ENCODE measurements at places on chromosomes 7 and 10. TPM values are rescaled to one million over a fixed set of nuclear protein-coding genes. Genes with fewer than 3 reads are reported as not detected.
A peak's percentile ranks its signal among the peaks of the same experiment; 100 is the strongest.

RRP12 gene
- total RNA-seq, result 10.1 TPM

PTPRZ1 gene
- total RNA-seq, result 0.11 TPM

TUBAL3 gene
- not detected for total RNA-seq

TMEM229A gene
- total RNA-seq, result not detected

ASB10 gene
- total RNA-seq, result not detected

KRIT1 gene
- total RNA-seq, result 112 TPM

- H3K27me3 ChIP-seq, result no peaks in the 10 kb centered on the region
- H3K27ac ChIP-seq, result no peak within 1 kb of the TSS
- H3K4me1 ChIP-seq, result peaks cover 5% of the 10 kb centered on the region
- DNase-seq, result peak; percentile 70
- H3K4me3 ChIP-seq, result peak within 1 kb of the TSS; percentile 18
These were observed at the start of gene STOX1 for GRCh38 chr10:68826764-68827591. TSS of gene STOX1 (plus strand) at chr10:68827531. CDS start at chr10:68827624, 93 bp downstream.

DNA sequence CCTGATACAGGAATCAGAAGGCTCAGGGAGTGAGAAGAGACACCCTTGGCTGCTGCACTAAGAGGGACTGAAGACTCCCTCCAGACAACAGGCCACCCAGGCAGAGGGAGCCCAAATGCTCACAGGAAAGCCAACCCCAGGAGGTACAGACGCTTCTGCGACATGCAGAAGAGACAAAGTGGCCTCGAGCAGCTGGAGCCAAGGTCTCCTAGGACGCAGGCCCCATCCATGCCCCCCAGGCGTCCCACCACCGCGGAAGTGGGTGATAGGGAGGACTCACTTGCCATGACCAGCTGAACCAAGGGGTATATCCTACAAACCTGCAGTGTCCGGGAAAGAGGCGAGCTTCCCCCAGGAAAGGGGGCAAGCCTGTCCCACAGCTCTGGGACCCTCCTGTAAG, 56.9 kb downstream of the CTBP2 start:
- no peaks in the 10 kb centered on the region for H3K27me3 ChIP-seq
- DNase-seq, result no peak
- peaks cover 70% of the 10 kb centered on the region for H3K4me1 ChIP-seq
- H3K27ac ChIP-seq, result no peak overlapping the region
- peaks cover 11% of the 10 kb centered on the region for H3K36me3 ChIP-seq

GRCh38 chr7:155291045-155291530, 6.6 kb upstream of the INSIG1 start:
- H3K27me3 ChIP-seq, result no peaks in the 10 kb centered on the region
- no peaks in the 10 kb centered on the region for H3K36me3 ChIP-seq
- no peak overlapping the region for H3K27ac ChIP-seq
- no peak overlapping the region for H3K4me3 ChIP-seq

DNA sequence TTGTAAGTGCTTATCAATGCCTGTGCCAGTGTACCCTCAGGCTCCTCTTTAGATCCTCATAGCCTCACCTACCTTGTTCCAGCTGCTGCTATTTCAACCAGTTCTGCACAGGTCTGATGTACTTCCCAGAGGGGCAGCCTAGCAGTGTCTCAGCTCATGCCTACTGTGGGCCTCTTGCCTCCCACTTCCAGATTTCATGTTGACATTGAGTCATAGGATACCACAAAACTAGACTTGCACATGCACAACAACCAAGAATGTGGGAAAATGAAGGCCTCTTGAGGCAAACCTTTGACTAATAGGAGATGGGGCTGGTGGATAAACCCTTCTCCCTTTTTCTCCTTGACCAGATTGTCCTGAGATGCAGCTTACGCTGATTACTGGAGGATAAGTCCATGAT, 31.0 kb downstream of the PON3 start:
- no peak overlapping the region for H3K4me3 ChIP-seq
- no peak overlapping the region for H3K27ac ChIP-seq
- DNase-seq, result no peak
- H3K36me3 ChIP-seq, result no peaks in the 10 kb centered on the region
- H3K4me1 ChIP-seq, result no peaks in the 10 kb centered on the region
